ENCODE measurements at places on chromosomes 4 and X.

DNA sequence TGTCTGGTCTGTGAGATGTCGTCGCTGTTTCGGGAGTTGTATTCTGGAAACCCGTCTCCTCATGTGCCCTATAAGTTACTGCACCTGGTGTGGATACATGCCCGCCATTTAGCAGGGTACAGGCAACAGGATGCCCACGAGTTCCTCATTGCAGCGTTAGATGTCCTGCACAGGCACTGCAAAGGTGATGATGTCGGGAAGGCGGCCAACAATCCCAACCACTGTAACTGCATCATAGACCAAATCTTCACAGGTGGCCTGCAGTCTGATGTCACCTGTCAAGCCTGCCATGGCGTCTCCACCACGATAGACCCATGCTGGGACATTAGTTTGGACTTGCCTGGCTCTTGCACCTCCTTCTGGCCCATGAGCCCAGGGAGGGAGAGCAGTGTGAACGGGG lies 1.4 kb downstream of the USP27X start:
- DNase-seq = no peak

DNA sequence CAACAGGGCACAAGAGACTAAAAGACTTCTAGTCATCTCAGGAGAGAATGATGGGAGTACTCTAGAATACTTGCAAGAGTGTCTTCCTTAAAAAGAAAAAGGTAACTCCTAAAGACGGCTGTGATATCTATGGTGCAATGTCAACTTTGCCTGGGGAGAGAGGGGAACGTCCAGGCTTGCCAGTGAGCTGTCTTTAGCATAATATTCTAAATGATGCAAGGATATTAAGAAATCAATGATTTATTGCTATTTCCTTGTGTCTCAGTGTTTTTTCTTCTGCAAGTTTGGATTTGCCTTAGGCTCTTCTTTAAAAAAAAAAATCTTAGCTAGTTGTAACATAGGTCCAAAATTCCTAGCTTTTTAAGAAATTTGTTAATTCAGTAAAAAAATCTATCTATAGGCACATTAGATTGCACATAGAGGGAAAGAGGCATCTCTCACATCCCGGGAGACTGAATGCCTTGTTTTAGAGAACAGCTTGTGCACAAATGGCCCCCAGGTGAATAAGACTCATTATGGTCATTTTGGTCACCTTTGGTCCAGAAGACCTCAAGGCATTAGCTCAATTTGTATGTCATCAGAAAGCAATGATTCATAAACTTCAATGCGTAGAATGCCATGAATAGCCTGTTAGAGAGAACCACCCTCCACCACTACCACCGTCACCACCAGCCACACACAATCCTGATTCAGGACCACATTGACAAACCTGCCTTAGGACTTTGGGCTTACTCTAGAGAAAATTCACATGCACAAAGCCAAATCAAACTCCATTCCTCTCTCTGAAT lies 104.1 kb downstream of the PALLD start:
- DNase-seq = no peak

DNA sequence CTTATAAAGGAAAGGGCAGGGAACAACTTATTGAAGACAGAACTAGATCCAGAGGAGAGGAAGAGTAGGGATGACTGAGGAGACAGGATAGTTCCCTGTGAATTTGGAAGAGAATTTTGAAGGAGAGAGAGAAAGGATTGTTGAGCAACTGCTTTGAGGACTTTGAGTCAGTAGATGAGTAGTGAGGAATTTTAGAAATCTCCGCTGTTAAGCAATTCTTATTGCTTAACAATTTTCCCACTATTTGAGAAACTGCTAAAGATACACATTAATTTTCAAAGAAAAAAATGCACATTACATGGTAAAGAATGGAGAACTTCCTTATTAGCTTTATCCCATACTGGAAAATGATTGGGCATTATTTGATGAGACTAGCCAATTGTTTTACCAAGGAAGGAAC lies 116.3 kb upstream of the NRK start:
- no peak for DNase-seq

- DNase-seq = no peak
Measured at GRCh38 chrX:153488231-153488914, 6.4 kb upstream of the BGN start.

DNA sequence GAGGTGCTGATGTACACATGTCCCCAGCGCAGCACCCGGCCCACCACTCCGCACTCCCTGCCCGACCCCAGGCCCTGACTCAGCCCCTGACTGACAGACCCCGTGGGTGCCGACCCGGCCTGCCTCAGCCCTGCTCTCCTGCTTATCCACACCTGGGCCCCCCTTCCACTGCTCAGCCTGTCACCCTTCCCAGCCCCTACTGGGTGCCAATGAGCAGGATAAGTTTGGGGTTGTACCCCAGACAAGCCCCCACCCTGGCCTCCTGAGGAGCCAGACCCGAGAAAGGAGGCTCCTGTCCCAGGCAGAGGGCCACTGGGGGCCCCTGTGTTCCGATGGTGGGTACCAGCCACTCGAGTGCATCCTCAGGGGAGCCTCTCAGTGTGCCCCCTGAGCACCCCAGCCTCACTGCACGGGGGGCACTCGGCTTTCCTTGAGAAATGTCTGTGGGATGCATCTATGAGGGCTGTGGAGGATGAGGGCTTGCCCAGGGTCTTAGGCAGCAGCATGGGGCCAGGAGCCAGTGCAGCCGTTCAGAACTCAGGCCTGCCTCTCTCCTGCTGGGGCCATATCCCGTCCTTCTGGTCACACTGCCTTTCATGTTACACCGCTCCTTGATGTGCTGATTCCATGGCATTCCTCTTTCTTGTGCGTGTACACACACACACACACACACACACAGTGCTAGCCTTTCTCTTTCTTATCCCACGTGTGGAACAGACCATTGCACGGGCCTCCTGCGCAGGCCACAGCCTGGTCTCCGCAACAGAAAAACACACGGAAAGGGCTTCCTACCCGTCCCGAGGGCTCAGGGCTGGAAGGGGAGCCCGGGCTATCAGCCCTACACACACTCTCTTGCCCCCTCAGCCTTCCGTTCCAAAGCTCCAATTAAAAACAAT lies 220.1 kb upstream of the PSAPL1 start:
- no peak for DNase-seq

- DNase-seq = no peak
Measured at GRCh38 chrX:50586407-50586806, 115.8 kb upstream of the DGKK start.

- no peak for DNase-seq
Measured at GRCh38 chrX:46404774-46405173, 140.4 kb downstream of the ZNF674 start.

DNA sequence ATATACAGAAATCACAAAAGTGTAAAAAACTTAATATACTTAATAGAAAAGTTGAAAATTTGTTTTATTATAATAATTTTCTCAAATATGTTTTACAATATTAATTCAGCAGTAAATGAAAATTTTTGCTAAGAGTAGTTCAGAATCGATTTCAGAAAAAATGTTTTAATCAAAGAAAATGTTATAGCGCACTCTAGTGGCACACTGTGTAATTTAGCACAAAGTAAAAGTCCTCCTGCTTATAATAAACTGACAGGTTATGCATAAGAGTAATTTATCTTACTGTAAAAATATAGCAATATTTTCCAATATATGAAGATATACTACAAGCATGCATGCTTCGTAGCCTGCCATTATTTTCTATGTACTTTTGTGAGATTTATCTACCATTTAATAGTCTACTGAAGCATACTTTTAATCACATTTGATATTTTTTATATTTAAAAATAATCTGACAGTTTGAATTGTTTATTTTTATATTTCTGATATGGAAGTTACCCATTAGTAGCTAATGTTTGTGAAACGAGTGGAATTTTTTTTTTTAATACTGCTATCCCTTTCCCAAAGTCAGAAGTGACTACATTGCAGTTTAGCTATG lies 217.9 kb upstream of the KLHL4 start:
- no peak for DNase-seq

- peak; percentile 65 for DNase-seq
Measured at GRCh38 chr4:110970642-110971041, 347.8 kb upstream of the PITX2 start.

GRCh38 chr4:83947830-83948193 lies 411.9 kb downstream of the GPAT3 start:
- peak; percentile 41 for DNase-seq

DNA sequence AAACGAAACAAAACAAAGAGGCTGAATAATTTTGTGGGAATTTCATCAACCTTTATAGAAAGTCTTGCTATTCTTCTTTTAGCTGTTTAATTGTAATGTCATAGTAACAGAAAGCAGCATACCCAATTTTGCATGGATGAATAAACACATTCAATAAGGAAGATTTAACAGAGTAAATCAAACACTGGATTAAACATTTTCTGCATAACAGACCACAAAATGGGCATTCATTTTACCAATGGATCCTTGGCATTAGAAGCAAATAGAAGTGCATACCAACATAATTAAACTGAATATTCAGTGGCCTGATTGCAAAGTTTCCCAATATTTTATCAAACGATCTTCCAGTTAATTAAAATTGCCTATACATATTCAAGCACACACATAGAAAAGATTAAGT lies 4.4 kb upstream of the CHM start:
- DNase-seq = no peak

All from glutamatergic neuron (in vitro differentiated cells).